ENCODE measurements at places on chromosomes 4 and X.

GRCh38 chr4:100489305-100489704 is 28.5 kb downstream of the EMCN start:
- no peak for DNase-seq

- no peak for DNase-seq
These were observed 81.1 kb upstream of the PCDH19 start for GRCh38 chrX:100491174-100491573.

GRCh38 chrX:40109288-40110008 is 11.7 kb upstream of the BCOR start:
- no peak for DNase-seq

GRCh38 chr4:137267024-137267423 is 265.3 kb downstream of the PCDH18 start:
- DNase-seq: no peak

DNA sequence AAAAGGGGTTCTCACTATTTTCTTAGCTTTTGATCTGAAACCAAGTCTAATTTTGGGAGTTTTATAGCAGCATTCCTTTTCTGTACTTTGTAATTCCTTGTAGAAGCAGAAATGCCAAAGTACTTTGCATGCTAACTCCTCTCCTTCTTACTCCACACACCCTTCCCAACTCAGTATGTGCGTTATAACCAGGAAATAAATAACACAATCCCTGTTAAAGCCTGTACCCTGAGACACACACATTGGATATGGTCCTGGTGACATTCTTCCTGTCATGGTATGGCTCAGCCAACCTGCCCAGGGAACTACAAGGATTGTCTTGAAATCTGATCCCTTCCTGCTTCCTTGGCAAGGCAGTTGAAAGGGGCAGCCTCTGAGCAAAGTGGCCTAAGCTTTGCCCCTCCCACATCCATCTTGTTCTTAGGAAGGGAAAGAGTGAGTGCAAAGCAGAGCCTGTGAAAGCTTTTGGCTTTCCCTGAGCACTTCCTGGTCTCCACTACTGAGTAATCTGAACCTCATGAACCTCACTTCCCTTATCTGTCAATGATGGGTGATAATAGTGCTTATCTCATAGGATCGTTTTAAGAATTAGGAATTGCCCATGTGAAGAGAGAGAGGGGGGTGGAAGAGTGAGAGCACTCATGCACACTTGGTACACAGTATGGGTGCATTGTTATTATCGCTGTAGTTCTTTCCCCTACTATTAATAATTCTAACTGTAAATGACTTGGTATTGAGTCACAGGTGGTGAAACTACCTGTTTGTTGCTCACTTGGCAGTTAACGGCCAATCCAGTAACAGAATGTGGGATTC is 109.3 kb downstream of the AFF2 start:
- DNase-seq: no peak
